ENCODE measurements at places on chromosomes 2 and 18.

GRCh38 chr18:36856815-36857214 is 27.9 kb downstream of the KIAA1328 start:
- DNase-seq: no peak

DNA sequence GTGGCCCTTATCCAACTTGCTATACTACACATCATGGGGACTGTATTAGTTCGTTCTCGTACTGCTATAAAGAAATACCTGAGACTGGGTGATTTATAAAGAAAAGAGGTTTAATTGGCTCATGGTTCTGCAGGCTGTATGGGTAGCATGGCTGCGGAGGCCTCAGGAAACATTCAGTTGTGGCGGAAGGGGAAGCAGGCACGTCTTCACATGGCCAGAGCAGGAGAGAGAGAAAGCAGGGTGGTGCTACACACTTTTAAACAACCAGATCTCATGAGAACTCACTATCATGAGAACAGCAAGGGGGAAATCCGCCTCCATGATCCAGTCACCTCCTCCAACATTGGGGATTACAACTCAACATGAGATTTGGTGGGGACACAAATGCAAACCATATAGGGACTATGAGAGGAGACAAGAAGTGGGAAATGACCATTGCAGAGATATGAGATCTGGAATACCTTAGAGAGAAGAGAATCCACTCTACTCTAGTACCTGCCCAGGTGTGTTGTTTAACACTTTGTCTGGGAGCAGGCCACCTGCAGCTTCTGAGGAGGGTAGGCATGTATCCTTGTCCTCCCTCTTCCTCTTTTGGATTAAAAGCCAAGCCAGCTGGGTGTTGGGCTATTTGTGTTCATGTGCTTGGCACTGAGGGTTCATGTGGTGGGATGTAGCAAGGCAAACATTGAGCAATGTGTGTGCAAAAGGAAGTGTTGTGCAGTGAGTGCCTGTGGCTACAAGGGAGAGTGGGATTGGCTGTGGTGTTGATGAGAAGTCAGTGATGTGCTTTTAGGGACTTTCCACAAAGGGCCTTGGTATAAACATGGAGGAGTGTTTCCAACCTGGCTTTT is 22.8 kb downstream of the TTLL4 start:
- DNase-seq: no peak

DNA sequence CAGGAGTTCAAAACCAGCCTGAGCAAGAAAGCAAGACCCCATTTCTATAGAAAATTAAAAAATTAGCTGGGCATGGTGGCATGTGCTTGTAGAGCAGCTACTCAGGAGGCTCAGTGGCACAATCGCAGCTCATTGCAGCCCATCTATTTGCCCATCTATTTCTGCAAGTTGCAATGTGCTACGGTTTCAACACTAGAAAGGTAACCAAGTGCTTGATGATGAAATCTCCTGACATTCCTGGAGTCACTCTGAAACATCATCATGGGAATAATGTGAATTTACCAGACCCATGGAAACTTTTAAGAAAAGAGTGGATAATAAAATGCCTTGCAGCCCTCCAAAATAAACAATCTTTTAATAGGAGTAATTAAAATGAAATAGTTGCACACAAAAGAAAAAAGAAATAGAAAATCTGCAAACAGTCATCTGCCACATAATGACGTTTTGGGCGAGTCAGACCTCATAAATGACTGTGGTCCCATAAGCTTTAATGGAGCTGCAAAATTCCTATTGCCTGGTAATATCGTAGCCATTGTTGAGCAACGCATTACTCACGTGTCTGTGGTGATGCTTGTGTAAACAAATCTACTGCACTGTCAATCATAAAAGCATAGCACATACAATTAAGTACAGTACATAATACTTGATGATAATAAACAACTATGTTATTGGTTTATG is 46.6 kb upstream of the AMMECR1L start:
- no peak for DNase-seq

GRCh38 chr2:171201271-171201670 is 40.6 kb upstream of the TLK1 start:
- DNase-seq: no peak

GRCh38 chr2:151576080-151576479 is 158.2 kb downstream of the NEB start:
- DNase-seq: no peak

GRCh38 chr18:67475673-67476072 is 40.8 kb downstream of the DSEL start:
- DNase-seq: no peak

DNA sequence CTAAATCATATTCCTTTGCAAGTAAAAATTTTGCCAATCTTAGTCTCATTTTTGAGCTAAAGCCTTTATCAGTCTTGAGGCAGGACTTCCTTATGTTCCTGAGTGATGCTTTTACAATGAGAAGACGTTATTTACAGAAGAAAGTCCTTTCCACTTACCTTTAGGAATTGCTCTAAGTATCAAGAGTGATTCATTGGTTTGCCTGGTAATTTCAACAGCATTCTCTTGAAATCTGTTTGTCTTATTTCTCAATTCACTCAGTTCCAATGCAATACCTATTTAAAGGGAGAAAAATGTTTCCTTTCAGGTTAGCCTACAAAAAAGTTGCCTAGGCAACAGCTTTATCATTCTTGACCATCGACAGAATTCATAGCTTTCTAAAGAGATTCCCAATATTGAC is 137.2 kb downstream of the LAMA1 start:
- DNase-seq: no peak

DNA sequence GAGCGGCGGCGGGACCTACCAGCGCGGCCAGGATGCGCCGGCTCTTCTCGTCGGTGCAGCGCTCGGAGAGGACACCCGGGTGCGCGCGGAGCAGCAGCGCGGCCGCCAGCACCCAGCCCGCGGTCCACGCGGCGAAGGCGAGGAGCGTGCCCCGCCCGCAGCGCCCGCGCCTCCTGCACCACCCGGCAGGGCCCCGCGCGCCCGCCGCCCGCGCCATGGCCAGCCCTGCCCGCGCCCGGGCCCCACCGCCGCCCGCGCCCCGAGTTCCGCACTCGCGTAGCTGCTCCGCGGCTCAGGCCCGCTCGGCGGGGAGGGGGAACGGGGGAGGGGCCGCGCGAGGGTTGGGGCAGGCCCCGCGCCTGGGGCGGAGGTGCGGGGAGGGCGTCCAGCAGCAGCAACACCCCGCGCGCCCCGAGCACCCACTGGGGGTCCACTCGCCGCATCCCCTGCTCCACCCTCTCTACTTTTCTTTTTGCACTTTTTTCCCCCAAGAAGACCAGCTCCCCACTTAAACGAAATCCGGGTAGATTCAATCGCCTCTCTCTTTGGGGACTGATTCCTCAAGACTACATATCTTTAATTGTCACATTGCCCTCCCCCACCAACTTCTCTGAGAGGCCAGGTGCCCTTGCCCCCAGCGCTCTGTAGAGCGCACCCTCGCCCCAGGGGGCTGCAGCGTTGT is at the start of gene DIPK1C:
TSS of gene DIPK1C (minus strand) at position 266 of the 682 bp plus-strand sequence. CDS start at position 217, 49 bp downstream.
- DNase-seq: no peak

DNA sequence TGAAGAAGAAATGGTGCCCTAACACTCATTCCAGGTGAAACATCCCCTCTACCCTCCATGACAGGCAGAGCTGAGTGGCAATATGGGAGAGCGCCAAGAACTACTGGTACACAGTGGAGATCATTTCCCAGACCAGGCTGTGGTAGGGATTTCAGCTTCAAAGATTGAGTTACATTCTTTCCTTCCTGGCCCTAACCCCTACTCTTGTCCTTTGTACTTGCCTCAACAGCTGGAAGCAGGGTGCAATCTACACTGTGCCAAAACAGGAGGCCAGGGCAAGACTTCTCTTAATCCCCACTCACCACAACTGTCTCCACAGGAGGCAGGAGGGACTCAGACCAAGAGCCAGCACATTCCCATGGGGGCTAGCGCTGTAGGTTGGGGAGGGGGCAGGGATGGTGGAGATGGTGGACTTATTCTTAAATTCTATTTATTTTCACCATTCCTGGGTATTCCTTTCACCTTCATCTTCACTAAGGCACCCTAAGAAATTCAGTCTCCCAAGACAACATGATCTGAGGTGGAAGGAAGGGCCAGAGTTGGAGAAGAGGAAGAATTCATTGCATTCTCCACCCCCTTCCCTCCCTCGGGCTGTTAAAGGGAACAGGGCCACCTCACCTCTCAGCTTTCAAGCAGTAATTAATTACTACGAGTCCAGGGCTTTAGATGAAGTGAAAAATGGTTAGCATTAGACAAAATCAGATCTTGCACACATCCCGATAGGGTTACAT is 65.9 kb downstream of the AAK1 start:
- DNase-seq: no peak

DNA sequence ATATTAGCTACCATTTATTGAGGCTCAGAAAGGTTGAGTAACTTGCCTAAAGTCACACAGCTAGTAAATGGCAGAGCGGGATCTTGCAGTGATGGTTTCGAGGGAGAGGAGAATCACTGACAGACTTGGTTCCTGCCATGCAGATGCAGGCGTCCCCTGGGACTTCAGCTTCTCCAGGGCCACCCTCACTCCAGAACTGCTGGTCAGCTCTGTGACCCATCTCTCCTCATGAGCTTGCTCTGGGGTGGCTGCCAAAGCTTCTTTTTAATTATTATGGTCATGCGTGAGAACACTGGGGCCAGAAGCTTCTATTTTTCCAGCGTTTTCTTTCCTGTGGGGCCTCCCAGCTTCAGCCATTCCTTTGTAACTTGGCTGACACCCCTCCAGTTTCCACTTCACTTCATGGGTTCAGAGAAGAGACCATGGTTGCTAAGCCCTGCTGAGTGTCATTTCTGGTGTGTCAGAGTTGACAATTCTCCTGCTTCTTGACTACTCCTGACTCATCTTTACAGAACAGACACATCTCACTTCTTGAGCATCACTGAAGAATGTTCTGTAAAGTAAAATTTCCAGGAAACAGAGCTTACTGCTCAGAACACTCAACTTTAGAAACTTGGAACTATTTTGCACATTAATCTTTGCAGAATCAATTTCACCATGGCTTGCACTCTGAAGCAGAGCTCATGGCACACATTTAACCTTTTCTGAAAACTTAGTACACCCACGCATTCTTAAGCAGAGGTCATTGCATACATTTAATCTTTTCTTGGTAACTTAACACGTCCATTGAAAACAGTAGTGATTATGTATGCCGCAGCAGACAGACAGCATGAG is 70.4 kb downstream of the IL1R2 start:
- no peak for DNase-seq

- DNase-seq: no peak
These were observed 167.7 kb downstream of the VAPA start for GRCh38 chr18:10081492-10081891.

- no peak for DNase-seq
These were observed 15.0 kb upstream of the KIF5C start for GRCh38 chr2:148860037-148860436.

GRCh38 chr2:174704061-174704460 is 60.2 kb downstream of the CHRNA1 start:
- no peak for DNase-seq

DNA sequence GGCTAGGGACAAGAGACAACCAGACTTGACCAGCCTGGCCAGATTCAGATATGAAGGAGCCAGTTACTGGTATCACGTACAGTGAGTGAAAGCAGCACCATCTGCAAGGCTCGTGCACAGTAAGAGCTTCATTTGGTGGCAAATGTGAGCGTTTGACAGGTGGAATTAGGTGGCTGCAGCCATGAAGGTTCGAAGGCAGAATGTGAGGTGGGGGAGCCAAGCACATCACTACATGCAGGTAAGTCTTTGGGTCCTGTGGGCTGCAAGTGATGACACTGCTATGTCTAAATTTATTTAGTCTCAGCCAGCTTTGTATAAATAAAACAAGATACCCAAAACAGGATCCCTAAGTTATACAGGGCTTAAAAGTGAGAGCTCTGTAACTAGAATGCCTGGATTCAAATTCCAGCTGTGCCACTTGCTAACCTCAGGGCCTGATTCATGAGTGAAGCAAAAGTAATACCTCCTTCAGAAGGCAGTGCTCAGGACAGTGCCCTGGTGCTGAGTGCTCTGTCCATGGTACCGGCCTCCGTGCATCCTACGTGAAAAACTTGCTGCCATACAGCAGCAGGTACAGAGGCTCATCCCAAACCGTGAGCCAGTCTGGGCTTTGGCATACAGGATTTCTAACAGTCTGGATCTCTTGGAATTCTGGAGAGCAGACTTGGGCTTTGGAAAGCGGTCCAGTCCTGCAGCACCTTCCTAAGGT is 18.6 kb downstream of the DDX18 start:
- no peak for DNase-seq

GRCh38 chr2:150047620-150048222 is 439.7 kb downstream of the RND3 start:
- no peak for DNase-seq

DNA sequence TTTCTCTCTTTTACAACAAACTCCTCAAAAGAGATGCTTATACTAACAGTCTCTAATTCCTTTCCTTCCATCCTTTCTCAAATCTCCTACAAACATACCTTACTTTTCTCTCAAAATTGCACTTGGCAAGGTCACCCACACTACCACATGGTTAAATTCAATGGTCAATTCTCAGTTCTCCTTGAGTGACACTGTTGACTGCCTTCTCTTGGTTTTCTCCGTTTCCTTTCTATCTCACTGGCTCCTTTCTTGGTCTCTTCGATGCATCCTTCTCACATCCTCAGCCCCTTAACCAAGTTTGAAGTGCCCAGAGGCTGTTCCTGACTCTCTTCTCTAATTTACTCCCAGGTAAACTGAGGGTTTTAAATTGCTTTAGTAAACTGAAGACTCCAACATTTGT is 12.5 kb downstream of the C1D start:
- no peak for DNase-seq

GRCh38 chr18:23825978-23826405 is 136.7 kb downstream of the LAMA3 start:
- no peak for DNase-seq

DNA sequence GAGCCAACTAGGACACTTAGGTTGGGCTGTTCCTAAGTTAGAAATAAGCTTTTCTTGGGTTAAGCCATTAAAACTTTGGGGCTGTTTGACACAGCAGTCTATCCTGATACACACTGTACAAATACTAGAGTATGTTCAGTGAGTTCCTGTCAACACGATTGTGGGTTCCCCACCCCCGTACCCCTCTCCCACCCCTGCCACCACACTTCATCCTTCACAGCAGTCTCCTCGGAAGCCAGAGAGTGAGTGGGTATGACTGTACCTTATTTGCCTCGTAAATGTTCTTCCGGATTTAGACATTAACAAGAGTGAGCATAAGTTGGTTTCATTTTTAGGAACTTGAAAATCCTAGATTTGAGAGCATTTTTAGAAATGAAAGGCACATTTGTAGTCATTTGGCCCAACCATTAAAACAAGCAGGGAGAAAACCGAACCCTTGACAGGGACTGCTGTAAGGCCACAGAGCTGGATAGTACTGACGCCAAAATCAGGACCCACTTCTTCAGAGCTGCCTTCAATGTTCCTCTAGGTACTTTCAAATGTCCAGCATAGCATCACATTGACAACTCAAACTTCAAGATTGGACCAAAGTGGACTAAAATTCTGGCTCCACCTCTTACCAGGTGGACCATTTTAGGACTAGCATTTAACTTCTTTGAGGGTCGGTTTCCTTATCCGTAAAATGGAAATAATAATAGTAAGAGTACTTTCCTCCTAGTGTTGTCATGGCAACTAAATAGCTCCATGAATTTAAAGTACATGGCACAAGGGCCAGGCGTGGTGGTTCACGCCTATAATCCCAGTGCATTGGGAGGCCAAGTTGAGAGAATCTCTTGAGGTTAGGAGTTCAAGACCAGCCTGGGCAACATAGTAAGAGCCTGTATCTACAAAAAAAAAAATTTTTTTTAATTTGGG is 166.3 kb upstream of the SERTAD2 start:
- DNase-seq: no peak

- DNase-seq: no peak
These were observed 64.5 kb downstream of the ZFP36L2 start for GRCh38 chr2:43161650-43162510.

- no peak for DNase-seq
These were observed 31.6 kb downstream of the KCNK3 start for GRCh38 chr2:26723991-26724750.

- DNase-seq: no peak
These were observed 58.9 kb downstream of the ROCK2 start for GRCh38 chr2:11285499-11285898.
